ENCODE measurements at places on chromosomes 4 and X. TPM values are rescaled to one million over a fixed set of nuclear protein-coding genes. Genes with fewer than 3 reads are reported as not detected.

The PRRG3 gene
- total RNA-seq, result not detected

The KLB gene
- not detected for total RNA-seq

The MGARP gene
- total RNA-seq, result not detected

The MAGEE2 gene
- total RNA-seq, result not detected

The TLR10 gene
- not detected for total RNA-seq

The AADAT gene
- total RNA-seq, result not detected

The GPR82 gene
- 0.08 TPM for total RNA-seq

The NPNT gene
- total RNA-seq, result 0.17 TPM

The MAGEC3 gene
- total RNA-seq, result not detected

The DAPP1 gene
- total RNA-seq, result 38.8 TPM

The SPANXB1 gene
- not detected for total RNA-seq

The SNCA gene
- total RNA-seq, result 0.18 TPM

The GNRHR gene
- not detected for total RNA-seq

The TRPC5OS gene
- total RNA-seq, result not detected

The SFRP2 gene
- total RNA-seq, result not detected

The MAOA gene
- 0.54 TPM for total RNA-seq

The NDP gene
- not detected for total RNA-seq

The USP17L5 gene
- not detected for total RNA-seq

The SSX2 gene
- not detected for total RNA-seq

The XKRX gene
- 0.39 TPM for total RNA-seq

The PHEX gene
- 12.8 TPM for total RNA-seq

The ZCCHC18 gene
- total RNA-seq, result 0.76 TPM

GRCh38 chr4:106898621-106899230 is 137.4 kb downstream of the DKK2 start:
- no peak for DNase-seq

GRCh38 chrX:52923781-52924241 is 26.7 kb downstream of the FAM156B start:
- no peak for DNase-seq

- no peak for DNase-seq
These were observed 75.9 kb downstream of the NAA11 start for GRCh38 chr4:79249881-79250503.

DNA sequence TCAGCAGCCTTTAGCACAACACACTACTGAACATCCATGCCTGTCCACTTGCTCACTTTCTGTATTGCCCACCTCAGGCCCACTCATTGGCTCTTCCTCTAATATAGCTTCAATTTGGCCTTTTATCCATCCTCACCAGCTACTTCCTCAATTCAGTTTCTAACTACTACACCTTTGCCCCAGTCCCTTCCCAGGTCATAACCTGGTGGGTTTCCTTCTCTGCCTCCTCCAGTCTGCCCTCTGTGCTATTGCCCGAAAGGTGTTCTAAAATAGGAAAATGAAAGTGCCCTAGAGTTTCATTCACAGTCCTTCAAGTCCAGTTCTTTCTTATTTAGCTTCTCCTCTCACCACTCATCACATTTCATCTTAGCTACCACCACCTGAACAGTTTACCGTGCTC is 23.1 kb downstream of the MOSPD2 start:
- DNase-seq, result no peak

- DNase-seq, result no peak
These were observed 269.2 kb downstream of the FSTL5 start for GRCh38 chr4:161894493-161895167.

DNA sequence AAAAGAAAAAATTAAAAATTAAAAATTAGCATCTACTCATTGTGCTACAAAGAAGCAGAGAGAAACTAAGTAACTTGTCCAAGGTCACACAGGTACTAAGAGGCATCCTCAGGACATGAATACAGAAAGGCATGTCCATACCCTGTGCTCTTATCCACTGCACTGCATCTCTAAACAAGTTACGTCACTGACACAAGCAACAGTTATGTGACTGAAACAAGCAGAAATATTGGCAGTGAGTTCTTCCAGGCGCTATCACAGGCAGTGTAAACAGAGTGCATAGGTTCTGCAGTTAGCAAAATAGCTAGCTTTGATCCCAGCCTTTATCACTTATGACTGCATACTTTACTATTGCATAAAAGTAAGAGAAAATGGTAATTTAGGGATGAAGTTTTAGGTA is 7.9 kb downstream of the VEGFC start:
- no peak for DNase-seq

DNA sequence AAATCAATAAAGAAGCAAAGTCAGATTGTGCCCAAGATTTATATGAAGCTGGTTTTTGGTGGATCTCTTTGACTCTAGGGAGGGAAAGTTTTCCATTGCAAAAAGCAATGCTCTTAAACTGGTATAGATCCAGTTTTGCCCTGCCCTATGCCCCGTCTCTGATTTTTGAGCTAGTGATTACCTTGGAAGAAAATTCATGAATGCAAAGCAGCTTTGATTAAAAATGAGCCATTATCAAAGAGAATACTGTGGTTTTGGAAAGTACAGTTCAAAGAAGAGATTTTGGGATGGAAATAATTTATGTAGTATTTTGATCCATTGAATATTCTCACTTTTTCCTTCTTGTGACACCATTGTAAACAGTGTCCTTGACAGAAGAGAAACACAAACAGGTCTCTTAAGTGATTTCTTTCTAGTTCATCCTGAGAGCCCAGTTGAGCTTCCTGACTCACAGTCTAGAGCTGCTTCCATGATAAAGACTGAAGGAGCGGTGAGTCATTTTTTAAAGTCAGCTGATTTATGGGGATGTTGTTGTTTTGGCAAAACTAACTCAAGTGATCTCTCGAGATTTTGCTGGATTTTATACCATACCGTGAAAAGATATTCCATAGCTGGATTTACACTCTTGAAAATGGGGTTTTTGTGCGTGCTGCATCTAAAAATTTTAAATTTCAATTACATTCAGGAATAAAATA is 76.7 kb downstream of the AFF1 start:
- no peak for DNase-seq

- DNase-seq, result no peak
These were observed 166.2 kb upstream of the RPS6KA3 start for GRCh38 chrX:20432746-20433387.

DNA sequence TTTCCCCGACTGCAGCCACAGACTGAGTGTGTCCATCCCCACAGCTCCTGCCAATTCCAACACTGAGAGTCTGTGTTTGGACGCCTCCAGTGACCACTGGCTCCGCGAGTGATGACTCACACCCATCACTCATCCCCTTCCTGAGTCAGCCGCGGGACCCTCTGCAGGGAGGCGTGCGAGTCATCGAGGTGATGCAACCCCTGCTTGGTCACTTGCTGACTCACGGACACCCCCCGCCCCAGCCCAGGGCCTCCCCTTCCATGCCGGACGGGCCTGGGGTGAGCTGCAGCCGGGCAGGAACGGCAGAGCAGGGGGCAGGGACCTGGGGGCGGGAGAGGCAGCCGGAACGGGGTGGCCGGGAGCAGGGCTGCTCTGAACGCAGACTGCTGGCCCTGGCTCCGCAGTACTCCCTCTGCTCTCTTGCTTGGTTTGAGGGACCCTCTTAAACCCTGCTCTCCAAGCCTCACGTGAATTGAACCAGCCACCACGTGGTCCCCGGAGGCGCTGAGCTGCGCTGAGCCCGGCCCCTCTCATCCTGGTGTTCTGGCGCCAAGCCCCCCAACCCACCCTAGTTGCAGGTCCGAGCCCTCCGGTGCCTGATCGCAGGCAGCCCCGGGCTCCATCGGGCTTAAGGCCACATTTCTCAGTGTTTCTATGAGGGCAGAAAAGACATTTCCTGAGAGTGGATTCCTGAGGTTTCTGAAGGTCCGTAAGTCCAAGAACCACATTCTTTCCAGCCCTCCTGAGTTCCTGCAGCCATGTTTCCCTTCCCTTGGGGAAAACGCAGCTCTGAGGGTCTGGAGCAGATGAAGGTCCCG is 32.4 kb downstream of the FGFRL1 start:
- DNase-seq, result no peak

- no peak for DNase-seq
These were observed 97.7 kb upstream of the CASK start for GRCh38 chrX:42021058-42021457.

GRCh38 chr4:76781698-76782595 is 116.0 kb downstream of the SOWAHB start:
- no peak for DNase-seq

GRCh38 chrX:106606571-106606970 is 5.2 kb upstream of the RADX start:
- no peak for DNase-seq

GRCh38 chrX:42946544-42947194 is 168.7 kb upstream of the PPP1R2C start:
- no peak for DNase-seq

GRCh38 chr4:151475035-151475714 is 66.2 kb downstream of the FHIP1A start:
- no peak for DNase-seq

- DNase-seq, result no peak
These were observed 418.8 kb downstream of the BCOR start for GRCh38 chrX:39678914-39679313.

GRCh38 chr4:68074397-68074796 is 55.3 kb downstream of the TMPRSS11F start:
- no peak for DNase-seq

GRCh38 chr4:13103382-13104015 is 380.6 kb downstream of the RAB28 start:
- DNase-seq, result no peak

DNA sequence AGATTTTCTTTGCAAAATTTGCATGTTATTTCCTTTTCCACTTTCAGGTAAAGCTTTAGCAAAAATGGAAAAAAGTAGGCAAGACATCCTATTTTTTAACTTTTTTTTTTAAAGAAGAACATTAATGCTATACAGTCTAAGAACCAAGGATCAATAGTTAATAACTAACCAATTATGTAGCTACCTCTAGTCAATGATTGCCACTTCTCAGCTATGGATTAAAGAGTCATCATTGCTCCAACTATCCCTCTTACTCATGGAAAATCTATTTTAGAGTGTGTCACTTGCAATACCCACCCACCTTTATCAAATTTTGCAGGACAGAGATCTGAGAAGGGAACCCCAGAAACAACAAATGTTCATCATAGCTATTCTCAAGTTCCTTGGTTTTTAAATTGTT is 223.1 kb downstream of the ANK2 start:
- no peak for DNase-seq

GRCh38 chr4:187283201-187283955 is 559.7 kb upstream of the FAT1 start:
- DNase-seq, result no peak

GRCh38 chr4:1570291-1571164 is 113.6 kb downstream of the FAM53A start:
- DNase-seq, result no peak

DNA sequence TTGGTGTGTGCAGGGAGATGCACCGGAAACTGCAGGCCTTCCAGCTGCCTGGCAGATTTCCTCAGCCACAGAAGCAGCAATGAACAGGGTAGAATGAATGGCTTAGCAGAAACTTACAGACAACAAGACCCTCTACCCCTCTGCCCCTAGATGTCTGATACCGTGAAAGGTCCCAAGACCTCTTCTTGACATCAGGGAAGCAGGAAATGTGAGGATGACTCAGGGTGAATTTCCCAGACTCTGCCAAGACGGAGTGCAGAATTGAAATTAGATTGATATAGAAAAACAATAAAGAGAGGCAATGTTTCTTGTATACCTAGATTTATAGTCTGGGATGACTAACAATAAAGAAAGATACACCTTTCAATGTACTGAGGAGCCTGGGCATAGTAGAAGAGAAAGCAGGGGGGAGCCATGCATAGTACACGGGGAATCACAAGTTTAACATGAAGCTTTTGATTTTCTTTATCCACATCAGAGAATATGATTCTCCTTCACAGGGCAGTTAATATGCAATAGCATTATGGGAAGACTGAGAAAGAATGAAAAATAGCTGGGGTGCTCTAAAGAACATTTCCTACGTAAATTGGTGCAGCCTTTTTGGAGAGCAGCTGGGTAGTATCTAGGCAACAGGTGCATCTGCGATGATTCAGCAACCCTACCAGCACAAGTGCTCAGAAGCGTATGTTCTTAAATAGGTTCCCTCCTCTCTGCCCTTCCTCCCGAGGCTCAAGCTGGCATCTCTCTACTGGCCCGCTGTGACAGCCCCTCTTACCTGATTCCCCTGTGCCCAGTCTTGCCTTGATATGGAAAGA is 18.3 kb upstream of the CXCR3 start:
- DNase-seq, result no peak

- DNase-seq, result no peak
These were observed 91.4 kb downstream of the CLNK start for GRCh38 chr4:10593130-10593529.

- DNase-seq, result peak; percentile 73
These were observed 44.5 kb downstream of the FGFRL1 start for GRCh38 chr4:1055721-1056590.

- no peak for DNase-seq
These were observed 84.0 kb downstream of the PDS5A start for GRCh38 chr4:39893693-39894072.

- peak; percentile 15 for DNase-seq
These were observed 93.9 kb downstream of the NSUN7 start for GRCh38 chr4:40843696-40844095.

GRCh38 chr4:13920901-13921300 is 293.4 kb upstream of the BOD1L1 start:
- DNase-seq, result no peak

DNA sequence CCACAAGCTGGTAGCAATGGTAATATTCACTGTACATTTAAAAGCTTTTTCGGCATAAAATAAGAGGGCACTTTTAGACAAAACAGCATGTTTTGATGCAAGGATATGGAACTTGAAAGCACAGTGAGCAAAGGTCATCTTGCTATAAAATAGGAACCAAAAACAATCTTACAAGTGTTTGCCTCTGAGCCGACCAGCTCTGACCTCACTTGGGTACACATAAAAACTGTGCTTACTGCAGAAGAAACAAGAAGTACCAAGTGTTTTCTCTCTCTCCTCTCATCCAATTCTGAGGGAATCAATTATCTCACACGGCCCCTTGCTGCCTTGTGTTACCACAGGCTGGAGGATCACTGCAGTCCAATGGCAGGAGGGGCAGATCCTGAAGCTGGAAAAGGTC is 4.8 kb upstream of the IQSEC2 start:
- DNase-seq, result no peak

GRCh38 chrX:20394451-20394850 is 127.7 kb upstream of the RPS6KA3 start:
- no peak for DNase-seq

DNA sequence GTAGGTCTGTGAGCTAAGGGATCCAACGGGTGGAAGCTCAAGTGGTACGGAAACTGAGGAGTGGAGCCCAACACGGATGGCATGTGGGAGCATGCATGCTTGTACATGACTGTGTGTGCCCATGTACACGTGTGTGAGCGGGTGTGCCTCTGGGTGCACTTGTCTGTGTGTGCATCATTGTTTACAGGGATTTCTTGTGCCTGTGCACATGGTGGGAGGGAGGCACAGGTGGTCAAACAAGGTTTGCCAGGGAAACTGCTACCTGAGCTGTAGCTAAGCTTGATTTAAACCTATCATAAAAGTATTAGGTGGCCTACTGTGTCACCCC is 122.5 kb upstream of the MAMLD1 start:
- no peak for DNase-seq

DNA sequence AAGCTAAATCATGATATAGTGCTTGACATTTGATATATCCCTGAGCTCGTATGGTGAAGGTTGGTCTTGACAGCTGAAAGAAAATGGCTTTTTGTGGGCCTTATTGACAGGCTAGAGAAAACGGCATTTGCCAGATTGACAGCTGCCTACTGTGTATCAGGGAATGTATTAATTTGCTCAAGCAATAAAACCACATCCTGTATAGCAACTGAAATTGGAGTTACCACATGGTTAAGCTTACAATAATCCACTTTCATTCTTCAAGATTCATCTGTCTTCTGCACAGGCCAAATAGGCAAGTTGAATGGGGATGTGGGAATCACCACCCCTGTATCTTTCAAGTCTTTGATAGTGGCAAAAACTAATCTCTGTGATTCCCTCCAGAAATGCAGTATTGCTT is 76.2 kb upstream of the IL2 start:
- no peak for DNase-seq

Measured in activated T-helper 1 cell treated with anti-CD3 and anti-CD28 coated beads, Interleukin-12 subunit alpha, Interleukin-12 subunit beta, Interleukin-2, Interleukin-4 antibody, amounts not matched to agents 30 ng/mL and 10 ng/mL and 1 ng/mL, durations not matched to agents 14 hours and 24 hours and 36 hours (primary cell).